ENCODE measurements at places on chromosomes 12 and 14. TPM values are rescaled to one million over a fixed set of nuclear protein-coding genes. Genes with fewer than 3 reads are reported as not detected.

POLE2 gene
- total RNA-seq = 12.9 TPM

SERPINA10 gene
- total RNA-seq = 2.6 TPM

SLC38A4 gene
- total RNA-seq = 9.4 TPM

KLHDC1 gene
- 2.8 TPM for total RNA-seq

COA8 gene
- 46.3 TPM for total RNA-seq

ADAMTS20 gene
- 0.33 TPM for total RNA-seq

DNA sequence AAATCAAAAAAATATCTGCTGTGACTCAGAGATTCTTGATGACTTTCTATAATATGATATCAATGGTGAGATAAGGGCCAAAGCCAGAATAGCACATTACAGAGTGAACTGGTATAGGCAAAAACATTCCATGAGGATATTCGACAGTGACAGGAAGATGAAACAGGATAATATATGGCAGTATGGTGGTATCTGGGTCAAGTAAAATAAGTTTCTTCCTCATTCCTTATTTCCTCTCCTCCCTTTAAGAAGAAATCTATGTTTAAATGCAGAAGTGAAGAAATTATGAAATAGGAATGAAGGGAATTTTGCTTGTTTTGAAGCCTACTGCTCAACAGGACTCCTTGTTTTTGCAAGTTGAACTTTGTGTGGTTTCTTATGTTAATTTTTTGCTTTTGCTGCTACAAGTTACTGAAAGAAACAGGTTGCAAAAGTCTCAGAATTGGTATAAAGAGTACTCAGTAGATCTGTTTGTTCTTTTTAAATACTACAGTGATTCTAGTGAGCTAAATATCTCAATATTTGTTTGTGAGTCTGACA is 7.0 kb downstream of the ACSS3 start:
- DNase-seq = no peak
- no peak overlapping the region for H3K27ac ChIP-seq
- H3K36me3 ChIP-seq = no peaks in the 10 kb centered on the region

DNA sequence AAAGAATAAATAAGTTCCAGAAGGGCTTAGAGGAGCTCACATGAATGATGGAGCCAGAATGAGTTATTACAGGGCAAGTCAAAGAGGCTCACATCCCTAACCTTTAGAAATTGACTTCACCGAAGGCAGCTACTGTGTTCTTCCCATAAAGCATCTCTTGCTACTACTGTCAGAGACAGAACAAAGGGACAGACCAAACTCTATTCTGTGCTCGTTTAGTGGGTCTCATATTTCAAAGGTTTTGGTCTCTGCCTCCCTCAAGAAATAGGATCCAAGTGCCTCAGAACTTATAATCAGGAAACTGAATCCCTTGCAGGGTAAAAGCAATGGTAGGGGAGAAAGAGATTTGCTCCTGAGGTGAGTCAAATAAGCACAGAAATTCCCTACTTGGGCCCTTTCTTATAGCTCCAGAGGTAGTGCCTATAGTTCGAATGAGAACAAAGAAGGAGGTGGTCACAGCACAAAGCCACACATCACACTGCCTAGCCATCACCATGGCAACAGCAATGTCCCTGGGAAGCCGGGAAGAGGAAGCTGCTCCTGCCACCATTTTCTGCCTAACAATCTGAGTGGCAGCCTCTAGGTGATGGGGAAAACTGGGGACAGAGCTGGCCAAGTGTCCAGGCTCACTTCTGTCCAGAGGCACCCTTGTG is 294.9 kb downstream of the FOXN3 start:
- H3K4me3 ChIP-seq = no peak overlapping the region
- H3K4me1 ChIP-seq = no peaks in the 10 kb centered on the region
- H3K27ac ChIP-seq = no peak overlapping the region
- peaks cover 11% of the 10 kb centered on the region for H3K27me3 ChIP-seq

GRCh38 chr14:34496679-34497513 is 34.9 kb upstream of the SPTSSA start:
- DNase-seq = no peak
- H3K4me1 ChIP-seq = peaks cover 11% of the 10 kb centered on the region
- H3K27me3 ChIP-seq = no peaks in the 10 kb centered on the region
- no peaks in the 10 kb centered on the region for H3K36me3 ChIP-seq

DNA sequence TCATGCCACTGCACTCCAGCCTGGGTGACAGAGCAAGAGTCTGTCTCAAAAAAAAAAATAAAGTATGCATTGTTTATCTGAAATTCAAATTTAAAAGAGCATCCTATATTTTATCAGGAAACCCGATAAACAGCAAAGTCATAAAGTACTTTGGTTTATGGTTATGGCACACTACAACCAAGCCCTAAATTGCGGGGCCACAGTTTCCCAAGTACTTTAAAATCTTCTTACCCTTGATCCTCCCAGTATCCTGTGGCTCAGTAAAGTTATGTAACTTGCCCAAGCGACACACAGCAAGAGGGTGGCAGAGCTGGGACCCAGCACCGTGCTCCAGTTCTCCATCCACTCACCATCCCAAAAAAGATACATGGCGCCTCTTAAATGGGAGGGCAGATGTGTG is 35.2 kb downstream of the KSR2 start:
- H3K36me3 ChIP-seq = no peaks in the 10 kb centered on the region
- H3K4me1 ChIP-seq = no peaks in the 10 kb centered on the region
- no peaks in the 10 kb centered on the region for H3K27me3 ChIP-seq
- DNase-seq = no peak
- no peak overlapping the region for H3K4me3 ChIP-seq

DNA sequence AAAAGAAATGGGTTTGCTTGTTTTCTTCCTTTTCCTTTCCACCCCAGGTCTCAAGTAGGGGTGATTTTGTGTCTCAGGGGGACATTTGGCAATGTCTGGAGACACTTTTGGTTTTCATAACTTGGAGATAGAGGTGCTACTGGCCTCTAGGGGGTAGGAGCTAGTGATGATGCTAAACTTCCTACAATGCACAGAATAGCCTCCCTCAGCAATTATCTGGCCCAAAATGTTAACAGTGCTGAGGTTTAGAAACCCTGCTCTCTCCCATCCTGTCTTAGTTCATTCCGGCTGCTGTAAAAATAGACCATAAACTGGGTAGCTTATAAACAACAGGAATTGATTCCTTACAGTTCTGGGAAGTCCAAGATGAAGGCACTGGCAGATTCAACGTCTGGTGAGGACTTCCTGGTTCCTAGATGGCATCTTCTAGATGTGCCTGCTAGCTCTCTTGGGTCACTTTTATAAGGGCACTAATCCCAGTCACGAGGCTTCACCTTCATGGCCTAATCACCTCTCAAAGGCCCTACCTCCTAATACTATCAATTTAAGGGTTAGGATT is 7.4 kb upstream of the GAS2L3 start:
- H3K27me3 ChIP-seq = peaks cover 12% of the 10 kb centered on the region
- H3K27ac ChIP-seq = no peak overlapping the region
- H3K4me1 ChIP-seq = peaks cover 4% of the 10 kb centered on the region
- no peak for DNase-seq
- no peaks in the 10 kb centered on the region for H3K36me3 ChIP-seq
- no peak overlapping the region for H3K4me3 ChIP-seq

GRCh38 chr12:93142881-93143280 is 213.8 kb upstream of the EEA1 start:
- no peaks in the 10 kb centered on the region for H3K36me3 ChIP-seq
- DNase-seq = no peak
- H3K27ac ChIP-seq = no peak overlapping the region
- H3K4me1 ChIP-seq = peaks cover 33% of the 10 kb centered on the region
- H3K4me3 ChIP-seq = no peak overlapping the region

DNA sequence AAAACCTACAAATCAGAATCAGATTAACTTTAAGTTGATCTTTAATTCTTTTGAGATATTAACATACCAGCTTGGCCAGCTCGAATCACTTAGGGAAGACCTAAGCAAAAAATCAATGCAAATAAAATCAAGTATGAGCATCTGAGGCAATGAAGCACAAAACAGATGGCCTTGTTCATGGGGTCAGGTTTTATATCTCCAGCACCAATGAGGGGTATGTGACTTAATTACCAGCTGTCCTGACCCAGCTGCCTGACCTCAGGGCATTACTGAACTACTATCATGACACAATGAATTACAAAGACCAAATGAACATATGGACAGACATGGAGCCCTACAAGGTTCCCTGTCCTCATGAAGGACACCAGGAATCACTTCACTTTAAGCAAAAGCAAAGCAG is 70.5 kb downstream of the FGD6 start:
- H3K27me3 ChIP-seq = no peaks in the 10 kb centered on the region
- no peak for DNase-seq
- no peak overlapping the region for H3K27ac ChIP-seq
